CD4-positive, alpha-beta T cell treated with Interleukin-15 for 1 hour (primary cell): ENCODE measurements at places on chromosomes 12 and 14.

DNA sequence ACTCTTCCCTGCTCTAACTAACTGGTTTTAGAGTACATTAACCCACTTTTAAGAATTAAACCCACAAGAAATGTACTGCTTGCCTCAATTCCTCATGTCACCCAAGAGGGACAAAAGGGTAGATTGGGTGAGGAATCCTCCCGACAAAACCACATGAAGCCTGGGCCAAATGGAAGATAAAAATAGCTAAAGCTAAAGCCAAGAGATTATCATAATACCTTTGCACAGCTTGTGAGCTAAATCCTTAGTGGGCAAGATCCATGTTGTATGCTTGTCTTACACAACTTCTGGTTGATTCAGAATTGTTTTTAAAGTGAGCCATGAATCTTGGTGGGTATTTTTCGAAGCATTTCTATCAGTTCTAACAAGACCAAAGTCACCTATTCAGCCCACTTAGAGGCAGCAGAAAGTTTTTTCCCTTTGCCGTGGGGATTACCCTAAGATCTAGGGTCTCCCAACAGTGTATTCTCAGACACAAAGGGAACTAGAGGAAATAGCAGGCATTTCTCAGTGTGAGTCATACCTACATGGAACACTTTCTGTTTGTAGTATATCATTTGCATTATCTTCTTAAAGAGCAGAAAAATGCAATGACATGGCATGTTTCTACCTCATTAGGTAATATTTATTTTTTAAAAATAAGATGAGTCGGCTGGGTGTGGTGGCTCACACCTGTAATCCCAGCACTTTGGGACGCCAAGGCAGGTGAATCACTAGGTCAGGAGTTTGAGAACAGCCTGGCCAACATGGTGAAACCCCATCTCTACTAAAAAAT lies 616.6 kb downstream of the KCNH5 start:
- no peak for DNase-seq

DNA sequence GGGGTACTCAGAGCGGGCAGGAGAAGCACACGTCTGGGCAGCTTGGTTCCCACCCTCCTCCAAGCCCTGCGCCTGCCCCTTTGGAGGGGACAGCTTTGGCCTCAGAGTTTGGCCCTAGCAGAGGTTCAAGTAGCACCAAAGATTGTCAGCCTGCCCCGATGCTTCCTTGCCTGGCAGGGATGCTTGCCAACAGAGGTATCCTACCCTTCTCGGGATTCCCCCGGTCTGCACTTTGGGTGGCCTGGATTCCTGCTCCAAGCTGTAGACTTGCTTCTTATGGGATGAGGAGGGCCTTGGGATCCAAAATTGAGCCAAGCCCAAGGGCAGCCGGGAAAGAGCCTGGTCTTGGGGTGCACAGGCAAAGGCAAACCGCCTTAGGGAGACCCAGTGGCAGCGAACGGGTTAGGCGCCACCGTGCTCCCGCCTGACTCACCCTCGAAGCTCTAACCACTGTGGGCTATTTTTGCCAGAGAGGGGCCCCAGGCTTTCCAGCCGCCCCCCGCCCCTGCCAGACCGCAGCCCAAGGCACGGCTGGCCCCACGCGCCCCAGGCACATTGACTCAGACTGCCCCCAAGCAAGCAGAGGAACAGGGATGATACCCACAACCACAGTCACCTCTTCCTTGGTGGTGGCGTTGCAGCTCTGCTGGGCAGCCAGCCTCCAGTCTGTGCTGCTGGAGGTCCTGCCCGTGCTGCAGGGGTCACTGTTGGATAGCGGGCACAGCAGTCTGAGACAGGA lies 847 bp upstream of the WNT10B start:
- DNase-seq = no peak

GRCh38 chr12:57368349-57369095 lies 62.3 kb downstream of the R3HDM2 start:
- DNase-seq = no peak

DNA sequence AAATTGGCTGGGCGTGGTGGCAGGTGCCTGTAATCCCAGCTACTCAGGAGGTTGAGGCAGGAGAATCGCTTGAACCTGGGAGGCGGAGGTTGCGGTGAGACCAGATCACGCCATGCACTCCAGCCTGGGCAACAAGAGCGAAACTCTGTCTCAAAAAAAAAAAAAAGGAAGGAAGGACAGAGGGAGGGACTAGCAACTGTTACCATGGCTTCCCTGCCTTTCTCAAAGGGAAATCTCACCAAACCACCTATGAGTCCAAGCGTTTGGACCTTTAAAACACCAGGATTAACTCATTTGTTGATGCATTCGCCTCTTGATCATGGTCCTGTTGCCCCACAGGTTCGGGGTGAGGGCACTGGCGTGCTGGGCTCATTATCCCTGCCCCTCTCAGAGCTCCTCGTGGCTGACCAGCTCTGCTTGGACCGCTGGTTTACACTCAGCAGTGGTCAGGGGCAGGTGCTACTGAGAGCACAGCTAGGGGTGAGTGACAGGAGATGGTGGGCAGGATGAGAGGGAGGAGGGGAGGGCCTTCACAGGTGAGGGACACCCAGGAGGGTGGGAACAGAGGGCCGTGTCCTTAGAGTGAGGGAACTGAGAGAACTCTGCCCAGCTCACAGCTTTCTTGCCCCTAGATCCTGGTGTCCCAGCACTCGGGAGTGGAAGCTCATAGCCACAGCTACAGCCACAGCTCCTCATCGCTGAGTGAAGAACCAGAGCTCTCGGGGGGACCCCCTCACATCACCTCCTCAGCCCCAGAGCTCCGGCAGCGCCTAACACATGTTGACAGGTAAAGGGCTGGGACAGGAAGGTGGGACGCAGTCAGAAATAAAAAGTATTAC lies 10.2 kb upstream of the MYL6B start:
- no peak for DNase-seq

- no peak for DNase-seq
These were observed 33.1 kb upstream of the OASL start for GRCh38 chr12:121072147-121072546.

DNA sequence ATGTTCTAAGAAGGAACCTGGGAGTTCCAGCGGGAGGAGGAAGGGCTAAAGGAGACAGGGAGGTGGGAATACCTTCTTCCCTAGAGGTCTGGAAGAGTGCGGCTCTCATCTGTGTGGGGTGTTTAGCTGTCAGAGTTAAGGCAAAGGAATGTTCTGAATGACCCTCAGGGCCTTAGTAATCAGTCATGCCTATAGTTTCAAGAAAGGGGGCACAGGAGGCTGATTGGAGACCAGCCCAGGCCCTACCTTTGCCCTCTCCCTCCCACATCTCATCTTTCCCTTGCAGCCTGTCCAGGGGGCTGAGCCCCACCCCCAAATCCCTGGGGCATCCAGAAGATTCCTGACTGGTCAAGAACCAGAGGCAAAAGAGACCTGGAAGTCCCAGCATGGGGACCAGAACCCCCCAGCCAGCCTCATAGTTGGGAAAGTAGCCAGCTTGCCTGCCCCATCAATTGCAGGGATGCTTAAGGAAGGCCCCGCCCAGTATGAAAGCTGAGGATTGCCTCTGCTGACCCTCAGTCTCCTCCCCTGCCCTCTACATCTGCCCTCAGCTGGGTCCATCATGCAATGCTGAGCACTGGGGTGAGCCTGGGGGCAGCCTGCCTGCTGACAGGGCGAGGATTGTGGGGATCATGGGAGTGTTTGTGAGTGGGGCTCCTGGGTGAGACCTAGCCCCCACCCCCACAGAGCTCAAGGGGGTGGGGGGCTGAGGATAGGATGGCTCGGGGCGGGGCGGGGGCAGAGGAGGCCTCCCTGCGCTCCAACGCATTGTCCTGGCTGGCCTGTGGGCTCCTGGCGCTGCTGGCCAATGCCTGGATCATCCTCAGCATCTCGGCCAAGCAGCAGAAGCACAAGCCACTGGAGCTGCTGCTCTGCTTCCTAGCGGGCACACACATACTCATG lies 1.8 kb downstream of the GPR162 start:
- no peak for DNase-seq

- no peak for DNase-seq
These were observed 135.0 kb downstream of the ANO6 start for GRCh38 chr12:45350861-45351260.

- DNase-seq = no peak
These were observed 59.3 kb upstream of the CCDC91 start for GRCh38 chr12:28130625-28131598.

DNA sequence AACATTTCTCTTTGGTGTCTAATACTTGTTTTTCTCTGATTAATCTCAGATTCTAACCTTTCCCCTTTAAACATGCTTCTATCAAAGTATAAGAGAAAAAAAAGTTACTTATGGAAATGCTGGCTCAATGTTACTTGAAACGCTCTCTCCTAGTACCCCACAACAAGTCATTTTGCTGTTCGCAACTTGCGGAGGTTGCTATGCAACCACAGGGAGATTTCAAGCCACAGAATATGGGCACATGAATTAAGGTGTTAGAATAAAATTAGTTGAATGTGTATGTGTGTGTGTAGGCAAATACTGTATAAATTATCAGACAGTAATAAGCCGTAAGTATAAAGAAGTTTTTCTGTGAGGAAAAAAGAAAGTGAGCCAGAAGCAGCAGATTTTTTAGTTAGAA lies 80.6 kb downstream of the CCDC59 start:
- no peak for DNase-seq

DNA sequence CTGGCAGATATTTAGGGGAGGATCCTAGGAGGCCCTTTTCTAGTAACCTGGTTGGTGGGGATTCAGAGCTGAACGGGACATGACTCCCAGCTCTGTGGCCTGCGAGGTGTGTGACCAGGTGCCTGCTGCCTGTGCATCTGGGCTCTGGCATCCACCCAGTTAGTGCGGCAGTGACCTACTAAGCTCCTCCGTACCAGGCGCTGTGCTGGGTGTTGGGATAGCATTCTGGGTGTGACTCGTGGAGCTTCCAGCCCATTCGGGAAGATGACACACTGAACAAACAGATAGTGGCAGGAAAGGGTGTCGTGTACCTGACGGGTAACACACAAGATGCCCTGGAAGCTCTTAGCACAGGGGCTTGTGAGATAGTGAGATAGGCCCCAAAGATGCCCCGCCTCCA lies 80.9 kb downstream of the ACACB start:
- no peak for DNase-seq

- no peak for DNase-seq
These were observed 4.7 kb downstream of the LIN52 start for GRCh38 chr14:74089251-74090020.

GRCh38 chr14:102028733-102029132 lies 58.1 kb downstream of the HSP90AA1 start:
- DNase-seq = no peak

GRCh38 chr12:67451206-67451605 lies 182.0 kb downstream of the CAND1 start:
- no peak for DNase-seq

DNA sequence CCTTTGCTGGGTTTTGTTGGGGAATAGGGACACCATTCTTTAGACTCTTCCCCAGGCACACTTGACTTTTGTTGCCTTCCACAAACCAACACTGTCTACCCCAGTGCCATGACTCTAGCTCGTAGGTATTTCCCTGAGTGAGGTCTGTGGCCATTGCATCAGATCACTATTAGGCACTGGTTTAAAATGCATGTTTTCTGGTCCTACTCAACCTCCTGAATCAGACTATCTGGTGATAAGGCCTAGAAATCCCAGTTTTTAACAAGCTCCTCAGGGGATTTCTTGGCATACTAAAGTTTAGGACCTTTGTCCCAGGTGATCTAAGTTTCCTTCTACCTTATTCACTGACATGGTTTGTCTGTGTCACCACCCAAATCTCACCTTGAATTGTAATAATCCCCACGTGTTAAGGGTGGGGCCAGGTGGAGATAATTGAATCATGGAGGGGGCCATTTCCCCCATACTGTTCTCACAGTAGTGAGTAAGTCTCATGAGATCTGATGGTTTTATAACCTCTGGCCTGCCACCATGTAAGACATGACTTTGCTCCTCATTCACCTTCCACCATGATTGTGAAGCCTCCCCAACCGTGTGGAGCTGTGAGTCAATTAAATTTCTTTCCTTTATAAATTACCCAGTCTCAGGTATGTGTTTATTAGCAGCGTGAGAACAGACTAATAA lies 87.8 kb upstream of the PSMC1 start:
- no peak for DNase-seq

DNA sequence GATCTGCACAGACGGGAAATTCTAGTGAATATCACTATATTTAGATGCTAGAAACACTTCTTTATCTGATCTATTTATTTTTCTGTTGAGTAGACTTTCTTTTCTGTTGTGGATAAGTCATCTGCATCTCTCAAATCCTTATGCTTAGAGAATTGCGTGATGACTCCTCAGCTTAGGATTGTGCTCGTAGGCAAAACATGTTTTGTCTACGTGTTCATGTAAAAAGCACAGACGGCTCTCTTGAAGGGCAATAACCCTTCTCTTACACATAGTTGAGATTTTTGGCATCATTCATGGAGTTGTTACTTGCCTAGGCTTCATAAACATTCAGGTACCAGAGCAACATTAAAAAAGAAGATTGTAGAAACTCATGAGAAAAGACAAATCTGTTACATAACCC lies 18.6 kb downstream of the PPFIBP1 start:
- no peak for DNase-seq

DNA sequence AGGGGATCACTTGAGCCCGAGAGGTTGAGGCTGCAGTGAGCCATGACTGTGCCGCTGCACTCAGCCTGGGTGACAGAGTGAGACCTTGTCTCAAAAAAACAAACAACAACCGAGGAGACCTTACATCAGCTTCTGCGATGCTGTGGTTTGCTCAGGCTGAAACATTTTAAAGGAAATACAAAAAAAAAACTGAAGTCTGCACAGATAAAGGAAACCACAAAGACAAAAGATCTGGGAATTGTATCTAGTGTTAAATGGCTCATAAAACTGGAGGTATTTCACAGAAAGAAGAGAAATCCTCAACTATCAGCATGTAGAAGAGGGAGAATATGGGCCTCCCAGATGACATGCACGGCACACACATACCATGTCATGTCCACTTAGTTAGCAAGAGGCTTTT lies 60.3 kb upstream of the VPS33A start:
- DNase-seq = no peak

GRCh38 chr14:104677512-104678332 lies 11.7 kb upstream of the INF2 start:
- peak; percentile 69 for DNase-seq

DNA sequence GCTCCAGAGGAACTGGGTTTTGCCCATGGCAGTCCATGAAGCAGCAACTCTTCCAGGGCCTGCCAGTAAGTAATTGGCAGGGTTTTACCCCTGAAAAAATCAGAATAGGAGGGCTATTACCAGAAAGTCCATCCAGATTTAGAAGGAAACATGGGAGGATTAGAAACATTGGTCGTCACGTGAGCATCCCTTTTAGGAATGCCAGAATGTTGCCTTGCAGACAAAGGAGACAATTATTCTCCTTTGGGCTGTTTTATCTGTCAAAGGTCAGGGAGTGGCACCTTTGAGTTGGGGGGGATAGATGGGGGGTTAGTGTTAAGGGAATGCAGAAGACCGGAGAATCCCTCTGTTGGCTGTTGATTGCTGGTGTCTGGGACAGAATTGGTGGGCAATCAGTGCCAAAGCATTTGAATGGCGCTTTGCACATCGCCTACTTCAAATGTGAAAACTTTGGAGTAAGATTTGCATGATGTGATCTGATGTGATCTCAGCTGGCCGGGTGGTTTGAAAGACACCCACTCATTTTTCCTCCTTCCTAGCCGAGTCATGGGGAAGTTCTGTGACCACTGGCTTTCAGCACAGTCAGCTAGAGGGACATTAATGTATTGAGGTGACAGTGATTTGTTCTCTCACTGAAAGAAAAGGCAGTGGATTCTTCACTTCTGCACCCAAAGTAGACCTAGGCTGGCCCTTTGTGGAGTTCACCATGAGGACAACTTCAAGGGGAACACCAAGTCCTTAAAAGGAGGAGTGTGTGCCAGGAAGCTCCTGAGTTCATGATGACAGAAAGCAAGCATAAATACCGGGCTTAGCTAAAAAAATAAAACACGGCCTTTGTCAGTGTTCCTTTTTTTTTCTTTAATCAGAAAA lies 31.4 kb downstream of the FLVCR2 start:
- peak; percentile 34 for DNase-seq
